ENCODE measurements at places on chromosomes 2 and 18. TPM values are rescaled to one million over a fixed set of nuclear protein-coding genes. Genes with fewer than 3 reads are reported as not detected.

The MOB1A gene
- 173 TPM for total RNA-seq

DNA sequence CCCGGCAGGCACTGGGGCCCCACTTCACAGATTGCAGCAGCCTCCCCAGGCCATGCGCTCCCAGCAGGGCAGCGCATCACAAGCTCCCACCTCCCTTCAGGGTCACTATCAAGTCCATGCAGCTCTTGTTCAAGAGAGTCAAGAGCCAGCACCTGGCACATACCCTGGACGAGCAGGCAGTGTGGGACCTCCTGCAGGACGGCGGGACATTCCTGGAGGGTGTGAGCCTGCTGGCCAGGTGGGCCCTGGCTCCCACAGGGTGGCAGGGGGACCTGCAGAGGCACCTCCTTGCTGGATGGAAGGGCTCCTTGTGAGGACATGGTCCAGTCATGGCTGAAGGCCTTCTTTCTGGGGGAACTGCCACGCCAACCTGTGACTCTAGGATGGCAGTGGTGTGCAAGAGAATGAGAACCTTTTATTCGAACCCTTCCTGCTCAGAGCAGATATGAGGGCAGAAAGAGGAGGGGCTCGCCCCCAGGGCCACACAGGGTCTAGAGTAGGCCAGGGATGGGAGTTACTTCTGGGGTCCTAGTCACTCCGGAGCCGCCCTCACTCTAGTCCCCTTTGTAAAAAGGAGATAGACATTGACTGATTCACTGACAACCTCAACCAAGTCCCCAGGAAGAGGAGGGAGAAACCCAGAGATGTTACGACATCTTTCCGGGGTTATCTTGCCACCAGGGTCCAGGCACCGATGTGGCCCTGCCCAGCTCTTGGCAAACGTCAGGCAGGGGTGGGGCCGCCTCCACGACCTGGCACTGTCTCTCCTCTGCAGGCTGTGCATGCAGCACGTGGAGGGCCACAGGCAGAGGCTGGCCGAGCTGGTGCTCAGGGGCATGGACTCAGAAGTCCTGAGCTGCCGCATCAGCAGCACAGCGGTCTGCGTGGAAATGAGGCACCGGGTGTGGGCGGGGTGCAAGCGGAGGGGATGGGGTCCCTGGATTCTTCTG lies 31.3 kb downstream of the HJURP start:
- no peak for DNase-seq

GRCh38 chr18:31048216-31048615 lies 5.7 kb upstream of the DSC3 start:
- no peak for DNase-seq

- no peak for DNase-seq
Observed at GRCh38 chr2:37337620-37338280, 6.7 kb upstream of the QPCT start.

DNA sequence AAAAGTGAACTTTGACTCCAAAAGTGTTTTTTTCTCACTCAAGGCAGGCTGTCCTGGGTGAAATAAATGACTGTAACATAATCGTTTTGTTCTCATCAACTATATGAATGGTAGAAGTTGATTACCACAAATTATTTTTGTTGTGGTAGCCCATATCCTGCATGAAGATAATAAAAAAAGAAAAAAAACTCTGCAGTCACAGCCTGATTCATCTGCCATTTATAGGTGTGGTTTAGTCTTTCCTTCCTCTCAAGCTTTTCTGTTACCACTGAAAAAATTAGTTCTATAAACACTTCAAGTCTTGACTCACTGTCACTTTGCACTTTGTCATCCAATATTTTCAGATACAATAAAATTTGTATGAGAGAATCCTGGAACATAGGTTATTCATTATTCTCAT lies 522.0 kb downstream of the PLCL1 start:
- no peak for DNase-seq

- DNase-seq, result no peak
Observed at GRCh38 chr2:109257653-109258052, 128.6 kb downstream of the SH3RF3 start.

- DNase-seq, result no peak
Observed at GRCh38 chr2:129061069-129061768, 742.6 kb upstream of the HS6ST1 start.

The CCDC148 gene
- total RNA-seq, result 7.2 TPM

- DNase-seq, result no peak
Observed at GRCh38 chr2:230738391-230738811, 25.8 kb downstream of the CAB39 start.

DNA sequence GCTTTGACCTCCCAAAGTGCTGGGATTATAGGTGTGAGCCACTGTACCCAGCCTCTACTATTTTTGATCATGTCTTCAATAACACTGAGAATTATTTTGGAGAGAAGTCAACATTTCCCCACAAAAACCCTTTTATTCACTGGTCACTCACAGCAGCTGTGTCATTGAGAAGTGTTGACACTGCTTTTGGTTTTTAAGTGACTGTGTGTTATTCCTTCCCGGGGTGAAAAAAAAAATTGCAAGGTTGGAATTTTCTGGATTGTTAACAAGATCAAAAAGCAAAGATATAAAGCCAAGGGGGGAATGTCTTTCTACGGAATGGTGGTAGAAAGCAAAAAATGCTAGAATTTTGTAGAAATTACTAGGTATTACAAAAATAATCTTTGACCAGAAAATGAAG lies 61.5 kb downstream of the TANC1 start:
- no peak for DNase-seq

The ATP8B1 gene
- 3.4 TPM for total RNA-seq

- no peak for DNase-seq
Observed at GRCh38 chr2:225274751-225275150, 124.8 kb upstream of the NYAP2 start.

DNA sequence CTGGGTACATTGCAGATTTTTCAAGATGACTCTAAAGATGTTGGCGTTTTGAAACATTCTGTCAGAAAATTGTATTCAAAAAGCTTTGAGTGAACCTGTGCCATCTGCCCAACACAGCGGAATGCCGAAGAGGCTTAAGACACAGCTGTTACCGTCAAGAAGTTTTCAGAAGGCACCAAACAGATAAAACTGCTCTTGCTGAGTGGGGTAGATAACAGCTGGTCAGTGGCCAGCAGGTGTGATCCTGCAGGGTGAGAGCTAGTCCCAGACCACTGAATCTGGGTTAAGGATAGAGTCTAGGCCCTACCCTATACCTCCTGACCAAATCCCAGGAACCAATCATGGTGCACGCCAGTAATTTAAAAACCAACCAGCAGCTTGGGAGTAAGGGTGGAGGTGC lies 60.5 kb upstream of the B3GNT7 start:
- DNase-seq, result no peak

GRCh38 chr2:70474256-70474848 lies 79.3 kb downstream of the TGFA start:
- no peak for DNase-seq

The HOXD8 gene
- total RNA-seq, result 22.0 TPM

- DNase-seq, result no peak
Observed at GRCh38 chr2:199480966-199481365, 23.2 kb upstream of the SATB2 start.

GRCh38 chr2:31066086-31066485 lies 72.2 kb downstream of the GALNT14 start:
- DNase-seq, result no peak

DNA sequence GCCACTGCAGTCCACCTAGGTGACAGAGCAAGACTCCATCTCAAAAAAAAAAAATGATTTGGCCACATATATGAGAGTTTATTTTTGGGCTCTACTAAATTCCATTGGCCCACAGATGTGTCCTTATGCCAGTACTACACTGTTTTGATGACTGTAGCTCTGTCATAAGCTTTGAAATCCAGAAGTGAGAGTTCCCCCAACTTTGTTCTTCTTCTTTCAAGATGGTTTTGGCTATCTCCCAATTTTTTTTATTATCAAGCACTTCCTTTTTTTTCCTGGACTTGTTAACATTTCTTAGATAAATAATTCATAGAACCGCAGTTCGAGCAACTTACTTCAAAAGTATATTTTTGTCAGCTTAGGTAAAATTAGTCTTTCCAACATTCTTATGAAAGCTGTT lies 96.9 kb downstream of the TSHZ1 start:
- no peak for DNase-seq

The ZNF396 gene
- total RNA-seq, result 2.7 TPM

DNA sequence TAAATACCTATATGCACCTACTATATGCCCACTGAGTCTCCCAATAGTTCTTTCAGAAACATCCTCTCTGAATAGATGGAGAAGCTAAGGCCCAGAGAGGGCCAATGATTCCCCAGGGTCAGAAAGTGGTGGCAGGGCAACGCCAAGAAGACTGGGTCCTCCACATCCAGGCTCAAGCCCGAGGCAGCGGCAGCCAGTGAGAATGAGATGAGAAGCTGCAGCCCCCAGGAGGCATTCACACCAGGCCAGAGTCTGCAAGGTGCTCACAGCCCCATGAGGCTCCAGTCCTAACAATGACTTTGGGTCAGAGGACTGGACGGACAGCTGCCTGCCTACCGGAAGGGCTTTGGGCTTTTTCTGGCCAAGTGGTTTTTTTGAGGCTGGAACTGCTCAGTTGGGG lies 3.5 kb downstream of the TEX261 start:
- DNase-seq, result no peak

The SLC16A14 gene
- total RNA-seq, result 5.5 TPM

GRCh38 chr2:238453842-238454241 lies 27.1 kb downstream of the ASB1 start:
- no peak for DNase-seq

- no peak for DNase-seq
Observed at GRCh38 chr18:11482271-11482670, 127.1 kb upstream of the SLC35G4 start.

Measured in Caki2 (cell line).